ENCODE measurements at places on chromosomes 4 and X.
A peak's percentile ranks its signal among the peaks of the same experiment; 100 is the strongest.

DNA sequence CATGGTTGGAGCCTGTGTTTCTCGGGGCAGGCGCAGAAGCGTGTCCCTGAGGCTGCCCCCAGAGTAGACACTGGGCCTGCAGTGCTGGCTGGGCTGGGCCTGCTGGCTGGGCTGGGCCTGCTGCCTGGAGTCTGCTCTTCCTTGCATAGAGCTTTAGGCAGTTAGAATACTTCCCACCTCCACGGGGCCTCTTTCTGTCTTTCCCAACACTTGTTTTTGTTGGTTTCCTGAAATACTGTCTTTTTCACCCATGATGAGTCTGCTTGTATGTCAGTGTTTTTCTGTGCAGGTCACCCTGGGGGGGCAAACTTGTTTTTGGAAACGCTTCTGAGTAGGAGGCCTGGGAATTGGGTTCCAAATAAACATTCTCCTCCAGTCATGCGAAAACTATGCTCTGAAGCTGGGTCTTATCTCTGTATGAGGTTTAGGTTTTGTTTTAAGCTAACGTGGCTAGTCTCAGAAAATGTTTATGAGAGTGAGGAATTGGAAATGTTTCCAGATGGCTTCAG, 32.2 kb downstream of the TRMT44 start:
- DNase-seq, result no peak

- no peak for DNase-seq
These were observed 33.2 kb downstream of the PCGF3 start for GRCh38 chr4:738781-739280.

GRCh38 chrX:71067712-71068043, 456 bp downstream of the SNX12 start:
- no peak for DNase-seq

- no peak for DNase-seq
These were observed 475.6 kb downstream of the PCDH10 start for GRCh38 chr4:133624744-133625143.

DNA sequence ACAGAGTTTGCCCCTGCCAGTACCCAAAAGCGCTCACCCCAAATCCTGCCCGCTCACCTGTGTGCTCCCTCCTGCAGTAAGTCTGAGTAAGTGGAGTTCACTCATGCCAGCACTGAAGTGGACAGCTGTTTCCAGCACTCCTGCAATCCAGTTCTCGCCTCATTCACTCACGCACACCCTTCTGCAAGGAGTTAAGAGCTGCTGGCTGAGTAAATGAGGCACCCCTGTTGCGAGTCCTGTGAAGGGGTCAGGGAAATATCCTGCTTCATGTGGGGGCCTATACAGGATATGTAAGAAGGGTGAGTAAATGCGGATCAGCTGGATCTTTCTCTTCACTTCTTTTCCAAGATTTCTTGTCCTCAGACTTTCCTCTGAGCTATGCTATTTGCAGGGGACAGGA, 23.5 kb downstream of the CXCL8 start:
- DNase-seq, result no peak

DNA sequence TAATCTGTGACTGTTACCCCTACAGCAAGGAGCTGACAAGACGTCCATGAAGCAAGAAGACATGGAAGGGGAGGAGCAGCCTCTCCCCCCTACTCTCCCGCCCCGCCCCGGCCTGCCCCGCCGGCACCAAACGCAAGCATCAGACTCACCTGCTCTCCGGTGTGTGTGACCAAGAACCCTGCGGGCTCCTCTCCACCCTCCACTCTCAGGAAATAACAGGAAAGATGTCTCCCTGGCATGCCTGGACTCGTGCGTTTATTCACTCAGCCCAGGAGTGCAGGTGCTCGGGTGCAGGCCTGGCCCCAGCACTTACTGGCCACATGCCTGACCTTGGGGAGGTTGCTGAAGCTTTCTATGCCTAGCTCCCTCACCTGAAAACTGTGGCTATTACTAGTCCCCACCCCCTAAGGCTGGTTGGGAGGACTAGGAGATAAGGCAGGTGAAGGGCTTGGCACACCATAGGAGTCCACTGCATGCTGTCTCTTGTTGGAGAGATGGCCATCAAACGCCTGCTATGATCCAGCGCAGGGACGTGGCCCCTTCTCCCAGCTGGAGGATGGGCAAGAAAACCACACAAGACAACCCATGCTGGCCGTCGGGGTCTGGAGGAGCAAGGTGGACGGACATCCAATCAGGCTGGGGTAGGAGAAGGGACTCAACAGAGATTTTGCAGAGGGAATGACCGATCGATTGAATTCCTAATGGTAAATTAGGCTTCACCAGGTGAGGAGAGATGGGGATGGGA, 34.9 kb upstream of the CLDN24 start:
- DNase-seq, result peak; percentile 84

- no peak for DNase-seq
These were observed 493.9 kb downstream of the CCSER1 start for GRCh38 chr4:90621080-90621479.

- no peak for DNase-seq
These were observed 26.2 kb upstream of the USP46 start for GRCh38 chr4:52685316-52685715.

GRCh38 chr4:88275516-88275915, 8.8 kb downstream of the PPM1K start:
- no peak for DNase-seq

- no peak for DNase-seq
These were observed 33.7 kb downstream of the SRPX2 start for GRCh38 chrX:100677611-100678181.

Data from epithelial cell of prostate (primary cell).